ENCODE measurements at places on chromosomes 1 and 21.
A peak's percentile ranks its signal among the peaks of the same experiment; 100 is the strongest.

DNA sequence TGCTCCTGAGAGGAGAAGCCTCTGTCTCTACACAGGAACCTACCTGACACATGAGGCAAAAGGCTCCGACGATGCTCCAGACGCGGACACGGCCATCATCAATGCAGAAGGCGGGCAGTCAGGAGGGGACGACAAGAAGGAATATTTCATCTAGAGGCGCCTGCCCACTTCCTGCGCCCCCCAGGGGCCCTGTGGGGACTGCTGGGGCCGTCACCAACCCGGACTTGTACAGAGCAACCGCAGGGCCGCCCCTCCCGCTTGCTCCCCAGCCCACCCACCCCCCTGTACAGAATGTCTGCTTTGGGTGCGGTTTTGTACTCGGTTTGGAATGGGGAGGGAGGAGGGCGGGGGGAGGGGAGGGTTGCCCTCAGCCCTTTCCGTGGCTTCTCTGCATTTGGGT is 3.9 kb upstream of the ACKR1 start:
- no peak for DNase-seq

DNA sequence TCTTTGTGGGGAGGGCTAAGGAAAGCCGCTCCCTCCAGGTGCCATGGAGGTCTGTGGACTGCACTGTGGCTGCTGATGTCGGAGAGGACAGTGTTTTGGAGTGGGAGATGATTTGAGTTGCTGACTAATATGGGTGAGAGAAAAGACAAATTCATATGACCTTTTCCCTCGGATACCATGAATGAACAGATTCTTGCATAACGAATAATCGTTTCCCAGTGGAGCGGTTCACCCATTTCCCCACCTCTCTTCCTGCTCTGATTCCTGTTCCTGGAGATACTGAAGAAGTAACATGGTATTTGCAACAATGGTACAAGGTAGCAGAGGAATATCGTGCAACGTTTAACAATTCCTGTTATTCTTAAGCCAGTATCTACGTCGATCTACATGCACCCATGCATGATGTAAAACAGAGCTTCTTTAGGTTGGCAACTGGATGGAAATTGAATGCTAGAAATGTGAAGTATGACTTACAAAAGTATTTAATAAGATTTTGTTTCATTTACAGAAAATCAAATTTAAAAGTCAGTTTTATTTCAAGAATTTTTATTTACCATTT is 227.1 kb downstream of the TOMM20 start:
- DNase-seq: no peak

DNA sequence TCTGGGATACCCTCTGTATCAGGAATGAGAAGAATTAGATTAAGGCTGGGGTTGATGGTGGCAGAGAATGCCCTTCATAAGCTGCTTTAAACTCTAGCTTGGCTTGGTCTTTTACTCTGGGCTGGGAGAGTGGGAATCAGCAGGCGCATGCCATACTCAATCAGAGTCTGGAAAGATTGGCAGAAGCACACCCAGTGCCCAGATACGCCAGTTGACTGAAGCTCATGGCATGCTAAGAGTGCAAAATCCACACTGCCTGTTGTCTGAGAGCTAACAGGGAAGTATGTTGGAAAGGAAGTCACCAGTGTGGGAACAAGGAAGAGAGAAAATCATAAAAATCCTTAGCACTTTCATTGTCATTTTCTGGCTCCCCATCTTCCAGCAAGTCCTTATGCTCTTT is 53.0 kb downstream of the HMCN1 start:
- DNase-seq: no peak

- DNase-seq: no peak
Observed at GRCh38 chr1:61158591-61158990, 76.2 kb downstream of the NFIA start.

DNA sequence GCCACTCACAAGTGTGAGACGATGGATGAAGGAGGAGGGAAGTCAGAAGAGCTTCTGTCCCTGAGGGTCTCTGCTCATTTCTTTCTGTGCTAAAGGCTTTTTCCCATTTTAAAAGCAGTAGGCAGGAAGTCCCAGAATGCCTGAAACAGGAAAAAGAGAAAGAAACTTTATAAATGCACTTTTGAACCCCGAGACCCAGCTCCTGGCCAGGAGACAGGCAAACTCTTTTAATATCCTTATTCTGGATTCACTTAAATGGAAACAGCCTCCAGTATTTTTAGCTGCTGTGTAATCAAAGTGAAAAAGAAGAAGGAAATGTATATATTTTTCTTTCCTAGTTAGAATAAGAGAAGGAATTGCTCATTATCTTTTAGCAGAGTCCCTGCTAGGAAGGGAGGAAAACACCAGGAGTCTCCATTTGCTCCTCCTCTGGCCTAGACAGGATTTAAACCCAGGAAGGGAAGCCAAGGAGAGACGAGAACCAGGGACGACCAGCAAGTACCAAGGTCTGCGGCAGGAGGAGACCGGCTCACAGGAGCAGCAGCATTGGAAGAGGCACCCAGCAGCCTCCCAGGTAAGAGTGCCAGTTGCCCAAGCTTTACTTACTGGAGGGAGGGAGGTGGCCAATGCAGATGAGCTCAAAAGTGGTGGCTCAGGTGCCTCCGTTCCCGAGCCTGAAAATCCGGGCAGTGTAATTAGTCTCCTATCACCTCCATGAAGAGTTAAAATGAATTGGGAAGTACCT is at the start of gene TNN:
TSS of gene TNN (plus strand) at position 472 of the 745 bp plus-strand sequence. CDS start 9,586 bp downstream, outside the sequence.
- no peak for DNase-seq

DNA sequence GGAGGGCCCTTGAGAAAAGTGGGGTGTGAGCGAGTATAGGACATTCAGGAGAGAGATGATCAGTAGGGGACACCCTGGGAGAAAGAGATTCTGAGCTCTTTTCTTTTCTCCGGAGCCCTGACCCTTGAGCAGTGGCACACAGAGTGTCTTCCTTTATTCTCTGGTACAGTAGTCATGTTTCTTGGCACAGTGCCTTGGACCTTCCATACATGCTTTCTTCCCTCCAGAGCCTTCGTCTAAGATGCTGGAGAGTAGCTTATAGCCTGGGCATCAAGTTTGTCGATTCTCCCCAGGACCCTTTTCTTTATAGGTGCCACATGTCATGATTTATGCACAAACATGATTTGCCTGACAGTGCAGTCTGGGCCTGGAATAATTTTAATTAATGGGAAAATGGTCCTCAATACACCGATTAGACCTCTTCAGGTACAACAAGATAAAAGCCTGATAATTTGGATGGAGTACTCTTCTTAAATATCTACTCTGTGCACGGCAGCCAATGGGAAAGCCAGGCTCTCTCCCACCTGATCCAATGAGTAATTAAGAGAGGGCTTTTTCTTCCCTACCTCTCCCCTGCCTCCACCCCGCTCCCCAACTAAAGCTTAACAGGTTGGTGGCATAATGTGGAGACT is at the start of gene TBX19:
TSS of gene TBX19 (plus strand) at position 582 of the 632 bp plus-strand sequence. CDS start 214 bp downstream, outside the sequence.
- DNase-seq: no peak

GRCh38 chr1:42551180-42551579 is 88.1 kb downstream of the CCDC30 start:
- peak; percentile 92 for DNase-seq

GRCh38 chr1:17674726-17675500 is 80.2 kb upstream of the ACTL8 start:
- peak; percentile 48 for DNase-seq

- DNase-seq: no peak
Observed at GRCh38 chr1:117375327-117375726, 8.1 kb downstream of the MAN1A2 start.

DNA sequence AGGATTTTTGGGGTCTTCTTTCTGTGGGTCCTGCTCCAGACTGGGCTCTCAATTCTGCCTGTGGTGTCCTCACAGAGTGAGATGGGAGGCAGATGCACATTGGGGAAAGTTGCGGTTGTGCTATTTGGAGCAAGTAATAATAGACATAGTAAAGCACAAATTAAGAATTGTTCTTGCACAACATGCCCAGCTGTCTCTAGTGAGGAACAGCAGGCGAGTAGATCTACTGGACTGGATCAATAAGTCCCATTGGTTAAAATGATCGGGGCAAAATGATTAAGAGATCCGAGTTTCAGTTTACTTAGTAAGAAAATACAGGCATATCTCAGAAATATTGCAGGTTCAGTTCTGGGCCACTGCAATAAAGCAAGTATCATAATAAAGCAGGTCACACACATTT is 448.3 kb upstream of the PROX1 start:
- DNase-seq: no peak

GRCh38 chr21:14119038-14119437 is 91.7 kb downstream of the LIPI start:
- no peak for DNase-seq

DNA sequence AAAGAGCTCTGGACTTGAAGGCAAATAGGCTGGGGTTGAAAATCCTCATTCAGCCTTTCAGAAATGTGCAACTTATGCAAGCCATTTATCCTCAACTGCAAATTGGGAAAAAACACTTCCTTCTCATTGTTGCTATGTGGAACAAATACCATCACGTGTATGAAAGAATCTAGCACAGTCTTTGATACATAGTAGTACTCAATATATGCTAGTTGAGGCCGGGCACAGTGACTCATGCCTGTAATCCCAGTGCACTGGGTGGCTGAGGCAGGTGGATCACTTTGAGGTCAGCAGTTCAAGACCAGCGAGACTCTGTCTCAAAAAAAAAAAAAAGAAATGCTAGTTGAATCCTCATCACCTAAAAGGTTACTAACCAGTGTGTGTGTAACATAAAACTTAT is 8.2 kb downstream of the PI4KB start:
- no peak for DNase-seq

DNA sequence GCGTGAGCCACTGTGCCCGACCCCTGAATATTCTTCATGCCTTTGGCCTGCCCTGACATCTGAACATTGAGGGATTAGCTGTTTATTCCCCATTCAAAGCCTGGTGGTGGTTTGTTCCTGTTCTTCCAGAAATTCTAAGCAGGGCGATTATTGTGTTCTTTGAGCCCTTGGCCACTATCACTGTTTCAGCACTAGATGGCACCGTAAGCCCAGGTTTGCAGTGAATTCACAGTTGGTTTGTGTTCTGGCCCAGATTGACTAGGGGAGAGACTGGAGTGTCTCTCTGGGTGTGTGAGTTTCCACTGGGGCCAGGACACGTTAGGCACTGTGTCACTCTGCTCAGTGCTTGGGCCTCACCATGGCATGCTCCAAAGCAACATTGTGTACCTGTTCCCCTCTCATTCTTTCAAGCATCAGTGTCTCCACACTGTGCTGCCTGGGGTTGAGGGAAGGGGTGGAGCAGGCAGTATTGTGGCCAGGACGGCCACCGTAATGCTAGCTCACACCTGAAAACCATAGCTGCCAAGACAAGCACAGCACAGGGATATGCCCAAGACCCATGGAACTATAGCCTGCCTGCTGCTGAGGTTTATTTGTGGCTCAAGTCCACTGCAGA is 52.7 kb downstream of the PKN2 start:
- peak; percentile 64 for DNase-seq

DNA sequence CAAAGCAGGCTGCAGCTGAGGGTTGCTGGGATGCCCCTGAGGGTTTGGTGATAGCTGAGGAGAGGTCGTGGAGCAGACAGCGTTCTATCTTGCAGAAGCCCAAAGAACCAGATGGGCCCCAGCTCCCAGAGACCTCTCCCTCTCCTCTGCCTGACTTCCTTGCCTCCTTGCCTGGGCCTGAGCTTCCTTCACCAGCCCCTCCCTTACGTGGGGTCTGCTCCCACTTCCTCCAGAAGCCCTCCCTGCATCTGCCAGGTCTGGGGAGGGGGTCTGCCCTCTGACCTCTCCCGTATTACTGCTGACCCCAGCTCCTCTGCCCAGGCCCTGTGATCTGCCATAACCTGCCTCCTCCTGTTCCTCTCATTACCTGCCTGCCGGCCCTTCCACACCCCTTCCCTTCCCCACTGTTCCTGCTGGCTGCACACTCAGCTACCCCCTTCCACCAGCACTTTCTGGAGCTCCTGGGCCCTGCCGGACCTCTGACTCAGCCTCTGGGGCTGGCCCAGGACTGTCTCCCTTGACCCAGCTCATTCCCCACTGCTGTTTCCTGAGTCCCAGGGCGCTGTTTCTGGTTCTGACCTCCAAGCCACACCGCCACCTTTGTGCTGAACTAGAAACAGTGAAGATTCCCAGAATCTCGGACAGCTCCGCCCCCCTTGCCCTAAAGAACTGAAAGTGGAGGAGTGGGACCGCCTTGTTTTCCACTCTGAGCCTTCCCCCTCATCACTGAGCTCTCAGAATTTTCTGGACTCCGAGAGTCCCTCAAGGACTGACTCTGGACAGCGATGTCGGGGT is 237.7 kb upstream of the C1orf174 start:
- no peak for DNase-seq

DNA sequence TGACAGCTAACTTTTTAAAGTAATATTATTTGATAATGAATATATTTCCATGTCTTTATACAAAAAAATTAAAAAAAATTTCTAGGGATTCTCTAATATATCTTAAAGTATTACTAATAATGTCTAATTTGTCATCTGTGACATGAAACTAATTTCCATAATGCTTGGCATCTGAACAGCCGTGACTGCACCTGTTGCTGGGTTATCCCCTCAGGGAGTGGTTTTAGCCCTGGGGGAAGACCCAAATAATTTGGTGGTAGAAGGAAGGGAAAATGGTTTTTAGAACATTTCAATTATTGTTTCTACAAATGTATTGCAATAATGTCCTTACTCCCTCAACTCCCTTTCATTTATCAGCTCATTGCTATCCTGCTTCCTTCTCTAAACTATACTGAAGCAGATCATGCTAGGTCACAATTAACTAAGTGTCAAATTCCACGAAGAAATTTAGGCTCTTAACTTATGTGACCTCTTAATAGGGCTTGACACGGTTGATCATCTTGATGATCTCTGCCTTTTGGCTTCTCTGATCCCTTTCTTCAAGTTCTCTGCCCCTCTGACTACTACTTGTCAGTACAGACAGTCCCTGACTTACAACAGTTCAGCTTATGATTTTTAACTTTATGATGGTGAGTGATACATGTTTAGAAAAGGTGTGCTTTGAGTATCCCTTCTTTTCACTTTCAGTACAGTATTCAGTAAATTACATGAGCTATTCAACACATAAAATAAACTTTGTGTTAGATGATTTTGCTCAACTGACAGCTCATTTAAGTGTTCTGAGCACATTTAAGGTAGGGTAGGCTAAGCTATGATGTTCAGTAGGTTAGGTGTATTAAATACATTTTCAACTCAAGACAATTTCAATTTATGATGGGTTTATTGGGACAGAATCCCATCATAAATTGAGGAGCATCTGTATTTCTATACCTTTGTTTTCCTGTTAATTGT is 26.4 kb upstream of the DPH5 start:
- DNase-seq: no peak

- no peak for DNase-seq
Observed at GRCh38 chr1:77541162-77541545, 141.3 kb downstream of the ZZZ3 start.

DNA sequence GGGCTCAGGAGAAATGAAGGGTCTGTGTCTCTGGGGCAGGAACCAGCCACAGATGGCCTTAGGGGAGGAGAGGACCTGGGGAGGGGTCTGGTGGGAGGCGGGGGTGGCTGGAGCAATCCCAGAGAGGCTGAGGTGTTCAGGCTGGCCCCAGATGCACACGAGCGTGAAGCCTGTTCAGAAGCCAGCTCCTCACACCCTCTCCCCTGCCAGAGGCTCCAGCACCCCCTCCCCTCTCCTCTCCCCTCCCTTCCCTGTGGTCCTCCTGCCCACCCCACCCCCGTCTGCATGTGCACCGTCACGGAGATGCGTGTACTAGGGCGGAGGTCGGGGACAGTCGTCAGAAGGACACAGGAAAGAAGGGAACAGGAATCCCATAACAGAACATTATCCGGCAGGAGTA is 115.0 kb upstream of the COL6A1 start:
- no peak for DNase-seq

GRCh38 chr1:51559064-51559500 is 40.0 kb upstream of the EPS15 start:
- no peak for DNase-seq

- DNase-seq: peak; percentile 51
Observed at GRCh38 chr1:205523891-205524793, 19.7 kb downstream of the CDK18 start.
